ENCODE measurements at places on chromosomes 3 and 15. TPM values are rescaled to one million over a fixed set of nuclear protein-coding genes. Genes with fewer than 3 reads are reported as not detected.

Gene STX19
- not detected for total RNA-seq

Gene CCR1
- total RNA-seq = 7.6 TPM

Gene TEX9
- 5.5 TPM for total RNA-seq

Gene RPL14
- total RNA-seq = 292 TPM

Measured in smooth muscle cell of trachea (primary cell).